ENCODE measurements at places on chromosomes 1 and 21.
A peak's percentile ranks its signal among the peaks of the same experiment; 100 is the strongest.

- no peak for DNase-seq
Measured at GRCh38 chr1:41428738-41429640, 55.5 kb downstream of the EDN2 start.

GRCh38 chr1:170481000-170481399, 51.0 kb upstream of the GORAB start:
- DNase-seq: no peak

DNA sequence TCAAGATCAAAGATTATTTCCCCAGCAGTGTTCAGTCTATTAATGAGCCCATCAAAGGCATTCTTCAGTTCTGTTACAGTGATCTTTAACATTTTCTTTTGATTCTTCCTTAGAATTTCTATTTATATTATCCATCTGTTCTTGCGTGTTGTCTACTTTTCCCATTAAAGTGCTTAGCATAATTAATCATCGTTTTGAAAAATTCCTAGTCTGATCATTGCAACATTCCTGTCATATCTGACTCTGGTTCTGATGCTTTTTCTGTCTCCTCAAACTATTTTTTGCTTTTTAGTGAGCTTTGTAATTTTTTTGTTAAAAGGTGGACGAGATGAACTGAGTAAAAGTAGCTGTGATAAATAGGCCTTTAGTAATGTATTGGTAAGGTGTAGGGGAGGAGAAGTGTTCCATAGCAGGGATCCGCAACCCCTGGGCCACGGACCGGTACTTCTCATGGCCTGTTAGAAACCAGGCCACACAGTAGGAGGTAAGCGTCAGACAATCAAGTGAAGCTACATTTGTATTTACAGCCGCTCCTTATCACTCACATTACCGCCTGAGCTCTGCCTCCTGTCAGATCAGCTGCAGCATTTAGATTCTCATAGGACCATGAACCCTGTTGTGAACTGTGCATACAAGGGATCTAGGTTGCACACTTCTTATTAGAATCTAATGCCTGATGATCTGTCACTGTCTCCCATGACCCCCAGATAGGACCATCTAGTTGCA, 163.3 kb downstream of the PIK3R3 start:
- no peak for DNase-seq

GRCh38 chr1:184388971-184389370, 2.1 kb downstream of the C1orf21 start:
- no peak for DNase-seq

DNA sequence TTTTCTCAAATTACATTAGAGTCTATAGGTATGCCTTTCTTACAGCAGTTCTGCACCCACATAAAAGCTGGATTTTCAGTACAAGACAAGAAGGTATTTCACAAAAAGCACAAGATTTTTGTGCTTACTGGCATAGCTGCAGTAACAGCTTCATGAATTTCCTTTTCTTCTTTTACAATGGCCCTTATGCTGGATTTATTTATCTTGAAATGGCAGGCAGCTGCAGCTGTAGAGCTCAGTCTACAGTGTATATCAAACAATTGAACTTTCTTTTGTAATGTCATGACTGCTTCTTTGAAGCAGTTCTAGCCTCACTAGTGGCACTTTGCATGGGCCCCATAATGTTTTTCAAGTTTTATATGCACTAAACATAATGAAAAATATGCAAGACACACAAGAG, 510.2 kb downstream of the KCNT2 start:
- DNase-seq: no peak

DNA sequence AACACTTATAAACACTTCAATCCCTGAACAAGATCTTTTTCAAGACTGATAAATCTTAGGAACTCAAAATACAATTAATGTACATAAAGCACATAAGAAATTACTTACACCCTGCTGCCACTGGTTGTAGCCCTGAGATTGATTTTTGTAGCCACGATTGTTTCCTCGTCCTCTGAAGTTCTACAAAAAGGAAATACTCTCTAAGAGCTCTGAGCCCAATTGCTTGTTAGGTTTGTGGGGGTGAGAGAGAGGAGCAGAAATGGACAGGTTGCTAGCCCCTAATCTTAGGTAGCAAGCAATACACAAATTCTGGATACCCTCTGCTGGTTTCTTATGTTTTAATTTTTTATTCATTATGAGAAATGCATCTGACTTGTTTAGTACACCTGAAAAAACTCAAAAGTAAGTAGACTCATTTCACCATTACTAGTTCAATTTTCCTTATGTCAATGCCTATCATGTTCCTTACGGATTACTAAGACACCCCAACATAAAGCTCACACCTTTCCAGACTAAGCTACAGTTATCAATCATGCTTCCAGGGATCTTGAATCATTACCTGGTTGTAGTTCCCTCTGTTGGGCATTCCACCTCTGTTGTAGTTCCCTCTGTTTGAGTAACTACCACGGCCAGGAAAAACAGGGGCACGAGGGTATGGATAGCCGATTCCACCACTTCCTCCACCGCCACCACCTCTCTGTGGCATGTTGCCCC, 9.3 kb downstream of the HNRNPU start:
- DNase-seq: no peak

GRCh38 chr1:111988743-111989453, 570 bp downstream of the KCND3 start:
- DNase-seq: no peak

DNA sequence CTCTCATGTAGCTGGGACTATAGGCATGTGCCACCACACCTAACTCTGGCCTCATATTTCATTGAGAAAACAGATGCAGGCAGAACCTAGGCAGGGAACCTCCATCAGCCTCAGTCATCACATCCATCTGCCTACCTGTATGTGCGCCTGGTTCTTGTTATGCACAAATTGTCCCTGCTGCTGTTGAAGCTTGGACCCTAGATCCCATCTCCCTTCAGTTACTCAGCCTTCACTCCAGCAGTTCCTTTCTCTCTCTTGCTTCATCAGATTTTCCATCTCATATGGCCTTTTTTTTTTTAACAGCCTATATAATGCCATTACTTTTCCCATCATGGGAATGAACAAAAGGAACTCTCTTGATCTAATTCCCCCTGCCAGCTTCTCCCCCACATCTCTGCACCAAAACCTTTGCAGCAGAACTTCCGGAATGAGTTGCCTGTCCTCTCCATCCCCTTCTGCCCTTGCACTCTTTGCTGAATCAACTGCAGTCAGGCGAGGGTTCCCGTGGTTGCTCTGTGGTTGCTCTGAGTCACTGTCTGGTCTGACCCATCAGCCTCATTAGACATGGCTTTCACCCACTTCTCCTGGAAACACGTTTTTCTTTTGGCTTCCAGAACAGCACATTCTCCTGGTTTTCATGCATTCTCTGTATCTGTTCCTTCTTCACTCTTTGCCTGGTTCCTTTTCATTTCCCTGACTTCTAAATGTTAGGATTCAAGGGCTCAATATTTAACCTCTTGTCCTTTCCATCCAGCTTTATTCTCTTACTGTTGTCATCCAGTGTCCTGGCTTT, 41.5 kb downstream of the UBE4B start:
- DNase-seq: peak; percentile 96

- DNase-seq: no peak
Measured at GRCh38 chr1:112625696-112626095, 6.1 kb downstream of the CAPZA1 start.

DNA sequence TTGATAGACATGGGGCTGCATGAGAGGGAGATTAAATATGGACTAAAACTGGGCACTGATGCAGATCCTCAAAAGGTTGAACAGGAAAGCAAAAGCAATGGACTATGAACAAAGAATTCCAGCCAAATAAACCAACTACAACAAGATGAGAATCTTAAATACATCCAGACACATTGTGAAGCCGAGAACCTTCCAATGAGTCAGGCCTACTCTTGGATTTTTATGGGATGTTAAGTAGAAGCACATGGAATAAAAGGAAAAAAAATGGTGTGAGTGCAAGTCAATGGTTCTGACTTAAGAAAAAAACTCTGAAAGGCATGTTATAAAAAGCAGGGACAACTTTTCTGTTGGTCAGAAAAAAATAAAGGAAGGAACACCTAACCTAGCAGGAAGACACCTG, 227.2 kb downstream of the DPYD start:
- peak; percentile 17 for DNase-seq
